ENCODE measurements at places on chromosomes 3 and 15.

GRCh38 chr3:48141604-48142137 lies 46.5 kb downstream of the CDC25A start:
- no peak for DNase-seq

DNA sequence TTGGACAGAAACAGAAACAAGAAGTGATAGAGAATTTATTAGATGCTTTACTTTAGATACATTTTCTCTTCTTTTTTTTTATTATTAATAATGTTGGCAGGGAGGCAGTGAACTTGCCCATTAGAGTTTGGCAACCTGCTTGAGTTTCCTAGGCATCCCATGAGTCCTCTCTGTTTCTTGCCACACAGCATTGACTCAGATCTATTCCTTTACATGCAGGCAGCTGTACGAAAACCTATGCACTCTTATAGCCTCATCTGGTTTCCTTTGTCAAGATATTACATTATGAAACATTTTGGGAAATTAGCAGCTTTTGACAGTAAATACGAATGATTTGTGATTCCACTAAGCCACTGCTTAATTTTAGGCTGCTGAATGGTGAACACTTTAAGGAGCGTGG lies 23.3 kb downstream of the IL1RAP start:
- DNase-seq = no peak

GRCh38 chr3:43769097-43769884 lies 78.6 kb downstream of the ABHD5 start:
- DNase-seq = peak; percentile 98

GRCh38 chr3:33032938-33033337 lies 64.0 kb downstream of the GLB1 start:
- DNase-seq = no peak

GRCh38 chr3:39013921-39014509 lies 37.7 kb downstream of the SCN11A start:
- no peak for DNase-seq

DNA sequence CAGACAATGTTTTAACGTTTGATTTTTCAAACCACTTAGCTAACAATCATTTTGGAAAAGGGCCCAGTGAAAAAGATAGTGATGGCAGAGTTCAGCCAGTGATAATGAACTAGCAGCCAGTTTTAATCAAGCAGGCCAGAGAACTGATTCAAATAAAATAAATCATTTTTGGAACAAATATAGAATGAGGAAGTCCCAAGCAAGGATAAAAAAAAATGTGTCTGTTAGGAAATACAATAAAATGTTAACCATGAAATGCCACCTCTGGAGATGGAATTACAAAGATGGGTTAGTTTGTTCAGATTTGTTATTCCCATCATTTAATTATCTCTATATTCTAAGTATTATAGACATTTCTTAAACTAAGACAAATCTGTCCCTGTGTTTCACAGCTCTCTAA lies 1.1 kb downstream of the HERC1 start:
- DNase-seq = no peak

DNA sequence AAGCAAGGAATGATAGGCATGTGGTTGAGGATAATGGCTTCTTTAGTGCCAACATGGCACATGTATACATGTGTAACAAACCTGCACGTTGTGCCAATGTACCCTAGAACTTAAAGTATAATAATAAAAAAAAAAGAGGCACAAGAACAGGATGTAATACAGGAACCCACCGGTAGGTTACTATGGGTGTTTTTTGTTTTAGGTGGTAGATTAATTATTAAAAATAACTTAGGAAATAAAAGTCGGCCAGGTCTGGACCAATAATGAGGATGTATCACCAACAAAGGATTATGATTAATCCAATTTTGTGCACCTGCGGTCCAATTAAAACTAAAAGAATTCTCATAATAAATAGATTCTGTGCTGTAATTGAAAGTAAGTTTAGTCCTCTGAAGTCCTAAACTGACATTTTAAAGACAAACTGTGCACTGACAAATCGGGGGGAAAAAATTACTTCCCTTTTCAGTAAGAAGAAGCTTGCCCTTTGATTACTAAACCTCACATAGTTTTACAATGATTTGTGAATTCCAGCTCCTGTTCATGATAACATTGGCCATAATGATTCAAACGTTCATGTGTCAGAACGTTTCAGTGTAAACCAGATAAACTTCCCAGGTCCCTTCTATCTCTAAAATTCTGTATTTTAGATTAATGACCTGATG lies 62.2 kb downstream of the CASR start:
- no peak for DNase-seq

DNA sequence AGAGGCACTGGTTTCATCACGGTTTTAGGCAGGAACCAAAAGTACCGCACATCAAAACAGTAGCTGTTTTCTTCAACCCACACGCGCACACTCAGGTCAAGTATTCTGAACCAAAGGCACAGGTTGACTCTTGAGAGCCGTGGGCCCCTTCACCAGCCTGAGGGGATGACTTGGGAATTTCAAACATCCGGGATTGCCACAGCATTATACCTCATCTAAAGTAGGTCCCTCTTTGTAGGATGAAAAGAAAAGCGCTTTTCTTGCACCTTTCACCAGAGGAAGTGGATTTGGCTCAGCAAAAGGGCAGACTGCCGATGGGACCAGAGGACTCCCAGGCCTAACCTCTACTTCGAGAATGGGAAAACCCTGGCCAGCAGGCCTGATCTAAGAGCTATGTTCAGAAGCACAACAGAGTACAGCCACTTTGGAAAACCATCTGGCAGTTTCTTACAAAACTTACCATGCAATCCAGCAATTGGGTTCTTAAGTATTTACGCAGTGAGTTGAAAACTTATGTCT lies 88.2 kb upstream of the PROK2 start:
- no peak for DNase-seq

DNA sequence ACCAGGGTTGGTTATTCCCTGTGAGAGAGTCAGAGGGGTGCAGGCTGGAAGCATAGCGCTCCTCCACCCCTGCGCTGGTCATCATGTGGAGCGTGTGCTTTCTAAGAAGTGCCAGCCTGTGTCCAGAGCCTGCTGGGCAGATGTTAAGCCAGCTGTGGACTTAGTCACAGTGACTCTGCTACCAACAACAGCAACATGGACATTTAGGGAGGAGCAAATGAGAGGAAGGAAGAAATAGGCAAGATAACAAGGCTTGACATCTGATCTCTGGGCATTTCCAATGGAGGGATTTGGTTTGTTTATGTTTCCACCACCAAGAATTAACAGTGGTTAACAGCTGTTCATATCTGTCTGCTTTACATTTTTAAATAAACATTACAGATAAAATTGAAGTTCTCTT lies 36.4 kb upstream of the MYZAP start:
- DNase-seq = peak; percentile 37

DNA sequence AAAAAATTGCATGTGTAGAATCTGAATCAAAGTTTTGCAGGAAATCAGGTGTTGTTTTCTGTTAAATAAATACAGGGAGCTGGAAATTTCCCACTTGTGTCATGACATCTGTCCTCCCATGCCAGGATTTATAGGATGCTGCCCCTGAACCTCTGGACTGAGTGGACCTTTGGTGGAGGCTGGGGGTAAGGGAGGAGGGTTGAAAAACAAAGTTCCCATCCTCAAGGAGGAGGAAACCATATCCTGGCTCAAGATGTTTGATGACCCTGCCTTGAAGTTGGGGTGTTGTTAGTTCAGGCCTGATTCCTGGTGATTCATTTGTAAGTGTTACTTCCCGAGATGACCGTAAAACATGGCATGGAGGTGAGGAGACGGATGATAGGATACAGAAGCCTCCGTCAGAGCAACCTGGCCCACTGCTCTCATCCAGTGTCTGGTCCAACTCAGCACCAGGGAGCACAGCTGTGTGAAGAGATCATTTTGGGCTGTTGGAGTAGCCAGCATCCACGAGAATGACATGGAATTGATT lies 223.6 kb downstream of the CACNA2D3 start:
- DNase-seq = no peak

- no peak for DNase-seq
Measured at GRCh38 chr3:30353711-30354467, 252.5 kb upstream of the TGFBR2 start.

GRCh38 chr15:28153492-28154119 lies 54.5 kb upstream of the OCA2 start:
- no peak for DNase-seq

- no peak for DNase-seq
Measured at GRCh38 chr3:128455786-128456748, 10.6 kb downstream of the DNAJB8 start.

DNA sequence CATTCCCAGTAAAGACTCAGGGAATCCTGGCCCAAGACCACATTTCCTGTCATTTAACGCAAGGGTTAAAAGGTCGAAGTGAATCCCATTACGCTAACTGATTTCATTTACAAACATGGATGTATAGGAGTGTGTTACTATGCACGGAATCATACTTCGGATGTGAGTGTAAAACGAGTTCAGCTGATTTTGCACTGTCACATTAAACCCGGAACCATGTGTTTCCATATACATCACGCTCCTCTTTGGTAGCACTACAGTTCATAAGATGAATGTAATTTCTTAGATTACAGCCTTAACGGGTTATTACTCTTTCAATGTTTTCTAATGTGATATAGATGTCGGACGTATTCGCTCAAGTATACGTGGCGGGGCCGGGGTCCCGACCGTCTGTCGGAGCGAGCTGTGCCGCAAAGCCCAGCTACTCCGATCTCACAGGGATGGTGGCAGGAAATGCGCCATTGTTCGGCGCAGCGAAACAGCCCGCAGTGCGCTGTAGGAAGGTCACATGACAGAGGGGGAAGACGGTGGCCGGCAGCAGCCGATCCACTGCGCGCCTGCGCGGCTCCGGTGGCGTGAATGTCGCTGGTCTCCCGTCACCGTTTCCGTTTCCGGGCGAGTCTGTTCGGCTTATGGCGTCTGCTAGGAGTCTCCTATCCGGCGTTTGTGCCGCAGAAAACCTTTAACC lies 97.3 kb downstream of the NPAP1 start:
- peak; percentile 72 for DNase-seq

DNA sequence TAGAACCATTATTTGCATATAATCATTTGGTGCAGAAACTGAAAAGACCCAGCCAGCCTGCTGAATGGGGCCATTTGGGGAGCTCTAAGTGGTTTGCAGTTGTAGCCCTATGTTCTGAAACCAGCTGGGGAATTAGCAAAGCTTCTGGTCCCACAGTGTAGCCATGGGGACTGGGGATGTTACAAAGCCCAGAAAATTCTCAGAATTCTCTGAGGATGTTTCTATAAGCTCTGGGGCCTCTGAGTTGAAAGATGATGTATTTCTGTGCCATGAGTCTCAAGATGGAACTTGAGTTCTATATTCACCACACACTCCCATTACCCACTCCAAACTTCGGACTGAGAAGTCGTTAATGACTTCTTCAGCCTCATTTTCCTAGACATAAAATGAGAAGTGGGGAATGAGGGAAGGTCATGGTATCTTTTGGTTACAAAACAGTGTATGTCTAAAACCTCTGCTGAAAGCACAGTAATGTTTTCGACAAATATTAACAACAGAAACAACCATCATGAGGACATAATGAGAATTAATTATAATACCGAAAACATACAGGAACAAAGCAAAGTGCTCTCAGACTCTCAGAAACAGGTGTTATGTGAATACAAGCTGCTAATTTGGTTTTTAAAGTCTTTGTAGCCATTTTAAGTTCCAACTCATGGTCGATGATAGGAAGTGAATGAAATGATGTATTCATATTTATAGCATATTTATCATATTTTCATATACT lies 89.4 kb downstream of the RFTN1 start:
- no peak for DNase-seq

DNA sequence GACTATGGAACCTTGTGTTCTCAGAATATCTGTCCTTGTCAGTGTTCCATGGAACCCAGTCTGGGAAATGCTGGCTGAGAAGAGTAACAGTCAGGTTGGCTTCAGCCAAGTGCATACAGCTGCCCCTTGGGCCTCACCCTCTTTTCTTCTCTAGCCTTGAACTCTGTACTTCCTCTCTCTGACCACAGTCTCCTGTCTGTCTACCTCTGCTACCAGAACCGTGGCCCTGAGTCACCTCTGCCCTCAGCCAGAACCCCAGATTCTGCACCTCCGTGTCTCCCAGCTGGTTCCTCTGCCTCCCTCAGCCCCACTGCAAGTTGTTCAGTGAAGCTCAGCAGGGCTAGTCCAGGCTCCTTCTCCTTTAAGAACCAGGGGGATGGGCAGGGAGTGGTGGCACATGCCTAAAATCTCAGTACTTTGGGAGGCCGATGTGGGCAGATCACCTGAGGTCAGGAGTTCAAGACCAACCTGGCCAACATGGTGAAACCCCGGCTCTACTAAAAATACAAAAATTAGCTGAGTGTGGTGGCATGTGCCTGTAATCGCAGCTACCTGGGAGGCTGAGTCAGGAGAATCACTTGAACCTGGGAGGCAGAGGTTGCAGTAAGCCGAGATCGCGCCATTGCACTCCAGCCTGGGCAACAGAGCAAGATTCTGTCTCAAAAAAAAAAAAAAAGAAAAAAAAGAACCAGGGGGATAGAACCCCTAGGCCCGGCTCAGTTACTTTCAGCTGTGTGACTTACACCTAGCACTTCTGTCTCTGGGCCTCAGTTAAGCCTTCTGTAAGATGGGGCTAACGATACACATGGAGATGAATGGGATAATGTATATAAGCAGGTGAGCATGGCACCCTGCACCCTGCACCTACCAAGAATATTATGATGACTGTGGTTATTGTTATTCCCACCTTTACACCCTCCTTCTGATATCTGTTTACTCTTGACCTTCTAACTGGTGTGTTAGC lies 24.3 kb upstream of the TATDN2 start:
- no peak for DNase-seq

DNA sequence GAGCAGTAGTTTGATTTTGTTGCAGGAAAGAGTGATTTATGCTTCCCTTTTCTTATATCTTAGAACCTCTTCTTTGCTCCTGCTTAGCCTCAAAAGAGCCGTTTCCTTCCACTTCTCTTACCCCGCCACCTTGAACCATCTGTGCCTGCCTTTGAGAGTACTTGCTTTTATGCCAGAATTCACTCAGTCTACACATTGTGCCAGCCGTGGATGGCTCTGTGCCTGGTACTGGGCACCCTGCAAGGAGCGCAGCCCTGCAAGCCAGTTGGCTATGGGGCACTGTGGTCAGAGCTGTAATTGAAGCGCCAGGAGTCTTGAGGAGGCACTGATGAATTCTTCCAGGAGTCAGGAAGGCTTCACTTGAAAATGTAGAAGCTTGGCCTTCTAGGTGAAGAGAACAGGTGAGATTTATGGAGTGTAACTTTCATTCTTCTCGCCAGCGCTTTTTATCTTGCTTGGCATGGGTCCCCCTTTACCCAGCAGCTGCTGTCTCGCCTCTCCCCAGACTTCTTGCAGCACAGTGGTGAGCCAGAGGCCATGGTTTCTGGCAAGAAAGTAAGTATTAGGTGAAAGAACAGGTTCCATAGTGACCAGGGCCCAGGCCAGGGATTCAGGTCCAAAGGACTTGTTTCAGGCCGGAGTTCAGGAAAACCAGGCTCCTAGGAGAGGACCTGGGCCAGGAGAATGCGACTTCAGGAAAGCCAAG lies 4.9 kb downstream of the TMED3 start:
- no peak for DNase-seq

DNA sequence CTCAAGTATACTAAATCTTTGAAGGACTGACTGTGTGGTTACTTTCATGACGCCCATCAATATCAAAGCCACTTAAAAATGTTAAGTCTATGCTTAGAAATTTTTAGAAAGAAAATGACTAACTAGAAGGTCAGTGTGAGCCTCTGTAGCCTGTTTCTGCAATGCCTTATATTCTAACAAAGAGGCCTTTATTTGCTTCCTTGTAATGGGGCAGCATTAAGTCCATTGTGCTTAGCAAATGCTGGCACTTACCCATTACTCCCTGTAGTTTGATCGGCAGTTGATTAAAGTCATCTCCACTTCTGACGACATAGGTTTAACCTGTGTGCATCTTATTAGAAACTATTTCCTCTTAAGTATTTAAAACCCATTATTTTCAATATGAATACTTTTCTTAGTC lies 91.6 kb upstream of the FAM98B start:
- DNase-seq = no peak
